ENCODE measurements at places on chromosomes 13 and 19. TPM values are rescaled to one million over a fixed set of nuclear protein-coding genes. Genes with fewer than 3 reads are reported as not detected.

DNA sequence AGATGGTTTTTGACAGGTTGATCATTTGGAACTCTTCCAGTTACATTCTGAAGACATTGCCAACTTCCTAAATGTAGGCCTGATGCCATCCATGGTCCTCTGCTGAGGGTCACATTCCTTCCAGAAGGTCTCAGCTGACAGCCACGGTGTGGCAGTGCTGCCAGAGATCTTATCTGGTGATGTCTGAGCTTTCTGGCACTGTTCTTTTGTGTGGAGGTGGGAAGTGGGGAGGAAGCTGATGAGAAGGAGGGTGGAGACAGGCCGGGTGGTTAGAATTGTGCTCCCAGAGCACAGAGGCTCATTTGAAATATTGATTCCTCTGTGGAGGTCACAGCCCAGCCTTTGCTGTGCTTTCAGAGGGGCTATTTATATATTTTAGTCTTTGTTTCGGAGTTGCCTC lies 16.1 kb upstream of the MTIF3 start:
- DNase-seq = no peak

Gene LIN7B
- polyA plus RNA-seq = 7.5 TPM

Gene TRMT1
- polyA plus RNA-seq = 36.1 TPM

DNA sequence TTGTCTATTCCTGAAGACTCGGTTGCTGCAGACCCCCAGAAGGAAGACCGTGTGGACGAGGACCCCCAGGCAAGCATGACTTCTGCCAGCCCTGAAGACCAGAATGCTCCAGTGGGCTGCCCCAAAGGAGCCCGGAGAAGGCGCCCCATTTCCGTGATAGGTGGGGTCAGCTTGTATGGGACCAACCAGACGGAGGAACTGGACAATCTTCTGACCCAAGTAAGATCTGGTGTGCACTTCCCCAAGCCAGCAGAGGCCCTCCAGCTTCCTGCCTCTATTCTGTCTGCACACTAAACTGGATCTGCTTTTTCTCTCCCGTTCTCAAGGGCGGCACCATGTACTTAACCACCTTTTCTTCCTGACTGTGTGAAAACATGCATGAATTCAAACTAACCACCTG lies 59.8 kb upstream of the C1QTNF9 start:
- DNase-seq = no peak

- no peak for DNase-seq
These were observed 7.1 kb upstream of the NFIC start for GRCh38 chr19:3359015-3359918.

DNA sequence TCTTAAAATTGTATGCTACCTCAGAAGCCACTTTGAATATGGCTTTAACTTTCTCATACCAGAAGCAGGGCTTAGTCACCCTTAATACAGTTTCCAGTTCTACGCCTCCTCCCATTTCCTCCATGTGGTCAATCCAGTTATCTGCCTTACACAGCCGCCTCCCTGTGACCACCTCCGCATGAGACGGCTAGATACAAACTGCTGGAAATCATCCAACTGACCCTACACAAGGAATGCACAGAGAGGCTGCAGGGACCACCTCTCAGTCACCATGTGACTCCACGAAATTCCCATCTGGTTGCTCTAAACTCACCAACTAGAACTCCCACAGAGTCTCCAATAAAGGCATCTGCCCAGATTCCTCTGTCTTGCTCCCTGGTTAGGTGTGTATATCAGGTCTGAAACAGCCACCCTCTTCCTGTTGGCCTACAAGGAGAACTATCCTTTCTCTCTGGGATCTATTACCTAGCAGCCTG lies 6.8 kb downstream of the ZNF564 start:
- no peak for DNase-seq

Gene PALM
- polyA plus RNA-seq = 43.2 TPM

- DNase-seq = no peak
These were observed 180.6 kb downstream of the FOXO1 start for GRCh38 chr13:40485611-40486517.
